ENCODE measurements at places on chromosomes 13 and 19.

GRCh38 chr13:83819156-83819555 lies 63.1 kb downstream of the SLITRK1 start:
- DNase-seq: no peak

- DNase-seq: no peak
Observed at GRCh38 chr19:55473225-55474012, 3.0 kb upstream of the ZNF628 start.

- no peak for DNase-seq
Observed at GRCh38 chr13:21797736-21798135, 126.9 kb downstream of the FGF9 start.

- DNase-seq: no peak
Observed at GRCh38 chr13:36341718-36342117, 4.5 kb downstream of the SPART start.

DNA sequence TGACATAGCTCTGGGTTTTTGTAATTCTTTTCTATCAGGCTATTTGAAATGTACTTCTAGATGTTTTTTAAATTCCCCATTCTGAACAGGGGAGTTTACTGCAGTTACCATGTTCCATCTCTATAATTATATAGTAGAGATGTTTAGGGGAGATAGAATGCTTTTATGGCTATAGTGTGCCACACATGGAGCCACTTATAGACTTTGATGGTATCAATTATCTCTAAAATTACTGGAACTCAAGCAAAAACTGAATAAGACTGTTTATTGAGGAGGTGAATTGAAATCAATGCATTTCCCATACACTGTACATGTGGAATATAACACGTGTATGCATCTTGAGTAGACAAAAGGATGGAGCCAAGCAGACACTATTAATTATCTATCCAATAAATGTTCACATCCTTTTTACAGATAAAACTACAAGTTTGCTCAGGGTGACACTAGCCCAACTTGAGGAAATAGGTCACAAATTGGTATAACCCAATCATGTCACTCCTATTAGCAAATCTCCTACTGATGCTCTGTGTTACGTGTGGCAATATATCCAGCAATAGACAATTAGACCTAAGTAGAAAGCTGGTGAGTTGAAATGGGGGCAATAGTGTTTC lies 1882.6 kb downstream of the PCDH9 start:
- no peak for DNase-seq

- DNase-seq: no peak
Observed at GRCh38 chr13:71261256-71261655, 605.7 kb downstream of the DACH1 start.

- DNase-seq: no peak
Observed at GRCh38 chr13:23861310-23861709, 27.9 kb downstream of the MIPEP start.

- DNase-seq: no peak
Observed at GRCh38 chr19:48133094-48133493, 22.5 kb upstream of the PLA2G4C start.

- no peak for DNase-seq
Observed at GRCh38 chr13:22141716-22142115, 470.8 kb downstream of the FGF9 start.

DNA sequence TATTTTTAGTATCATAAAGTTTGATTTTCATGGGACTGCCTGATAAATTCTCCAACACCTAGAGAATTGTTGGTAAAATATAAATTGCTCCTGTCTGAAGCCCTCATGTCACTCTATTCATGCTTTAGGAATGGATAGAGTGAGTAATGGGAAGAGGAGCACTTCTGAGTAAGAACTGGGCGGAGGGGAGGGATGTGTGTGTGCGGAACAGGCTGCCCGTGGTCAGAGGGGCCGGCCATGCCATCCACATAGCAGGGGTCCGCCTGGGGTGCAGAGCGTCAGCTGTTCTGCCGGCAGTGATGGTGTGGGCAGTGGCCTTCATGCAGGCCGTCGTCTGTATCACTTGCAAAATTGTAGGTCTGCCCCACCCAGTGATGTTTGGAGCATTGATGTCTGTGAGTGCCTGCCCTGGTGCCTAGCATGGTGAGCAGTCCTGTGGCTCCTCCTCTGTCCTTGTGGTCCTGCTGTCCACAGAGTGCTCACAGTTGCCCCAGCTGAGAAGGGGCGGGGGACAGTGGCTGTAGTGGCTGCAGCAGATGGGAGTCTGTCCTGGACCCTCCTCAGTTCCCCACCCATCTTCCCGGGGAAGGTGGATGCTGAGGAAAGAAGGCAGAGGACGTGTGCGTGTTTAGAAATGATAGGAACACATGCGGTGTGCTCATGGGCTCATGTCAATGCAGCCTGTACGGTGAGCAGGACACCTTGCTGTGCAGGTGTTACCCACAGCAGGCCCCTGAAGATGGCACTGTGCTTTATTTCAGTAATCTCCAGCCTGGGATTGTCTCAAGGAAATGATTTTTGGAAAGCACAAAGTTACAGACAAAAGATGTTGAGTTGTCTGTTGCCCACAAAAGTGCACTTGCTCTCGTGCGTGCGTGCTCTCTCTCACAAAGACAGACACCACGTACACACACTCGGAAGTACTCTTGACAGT lies 49.4 kb upstream of the TEX29 start:
- DNase-seq: no peak

- no peak for DNase-seq
Observed at GRCh38 chr19:5955636-5955935, 22.4 kb downstream of the RANBP3 start.
